ENCODE measurements at places on chromosomes 5 and 9.
A peak's percentile ranks its signal among the peaks of the same experiment; 100 is the strongest.

GRCh38 chr9:85013703-85014102 lies 344.2 kb downstream of the NTRK2 start:
- no peak for DNase-seq

DNA sequence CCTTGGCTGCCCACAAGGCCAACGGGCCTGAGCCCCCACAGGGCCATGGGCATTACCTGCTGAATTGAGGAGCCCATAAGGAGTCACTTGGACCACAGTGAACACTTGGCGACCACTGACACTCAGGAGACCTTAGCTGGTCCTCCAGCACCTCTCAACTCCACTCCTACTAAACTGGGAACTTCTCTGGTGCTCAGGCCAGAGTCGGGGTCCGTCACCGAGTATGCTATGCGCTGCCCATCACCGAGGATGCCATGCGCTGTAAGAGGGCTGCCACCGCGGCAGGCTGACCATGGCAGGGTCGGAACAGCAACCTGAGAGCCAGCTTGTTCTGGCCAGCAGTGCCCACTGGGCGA lies 600 bp upstream of the SQSTM1 start:
- DNase-seq: no peak

DNA sequence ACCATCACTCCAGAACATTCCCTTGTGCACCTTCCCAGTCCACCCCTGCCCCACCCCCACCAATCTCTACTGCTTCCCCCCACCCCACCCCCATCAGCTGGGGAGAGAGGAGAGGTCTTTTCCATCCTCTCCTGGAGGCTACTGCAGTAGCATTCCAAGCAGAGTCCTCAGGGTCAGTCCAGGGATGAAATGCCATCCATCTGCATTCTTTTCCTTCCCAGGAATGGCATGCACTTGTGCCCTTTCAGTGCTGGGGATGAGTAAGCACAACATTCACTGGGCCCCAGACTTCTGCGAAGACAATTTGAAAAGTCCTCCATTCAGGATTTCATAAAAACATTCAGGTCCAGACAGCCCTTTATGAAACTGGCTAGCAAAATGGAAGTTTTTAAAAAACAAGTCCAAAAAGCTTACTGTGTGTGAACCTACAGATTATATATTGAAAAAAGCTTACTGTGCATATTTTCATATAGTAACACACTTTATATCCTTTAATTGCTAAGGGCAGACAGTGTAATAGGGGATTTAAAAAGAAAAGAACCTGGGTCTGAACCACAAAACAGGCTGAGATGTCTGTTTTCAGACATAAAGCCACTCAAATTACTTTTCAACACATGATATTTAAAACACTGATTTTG lies 50.0 kb upstream of the GOLPH3 start:
- no peak for DNase-seq

- DNase-seq: no peak
Observed at GRCh38 chr5:159971931-159972461, 36.9 kb upstream of the TTC1 start.

- no peak for DNase-seq
Observed at GRCh38 chr9:114467226-114467750, 38.0 kb downstream of the WHRN start.

DNA sequence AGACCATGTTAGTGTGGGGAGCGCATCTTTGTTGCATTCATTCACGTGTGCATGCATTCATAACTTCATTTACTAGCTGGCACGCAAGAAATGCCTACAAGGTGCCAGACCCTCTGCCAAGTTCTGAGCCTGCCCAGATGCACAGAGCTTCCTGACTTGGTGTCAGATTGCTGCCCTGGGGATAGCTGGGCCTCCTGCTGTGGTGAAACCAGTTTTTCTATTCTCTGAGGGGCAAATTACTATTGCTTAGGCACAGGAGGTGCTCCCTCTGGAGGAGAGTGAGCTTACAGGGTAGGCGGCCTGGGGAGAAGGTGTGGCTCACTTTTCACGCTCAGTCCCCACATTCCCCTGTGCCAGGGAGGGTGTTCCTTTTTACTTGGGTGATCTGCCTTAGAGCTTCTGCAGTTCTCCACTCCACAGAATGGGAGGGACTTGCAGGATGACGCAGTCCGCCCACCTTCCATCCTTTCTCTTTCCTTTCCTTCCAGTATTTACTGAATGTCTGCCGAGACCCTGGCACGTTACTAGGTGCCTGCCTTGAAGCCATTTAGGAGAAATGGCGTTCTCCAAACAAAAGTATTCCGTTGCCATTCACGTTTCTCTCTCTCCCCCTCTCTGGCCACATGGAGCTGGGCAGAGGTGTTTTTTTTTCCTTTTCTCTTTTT lies 27.9 kb upstream of the CTNNA1 start:
- no peak for DNase-seq

GRCh38 chr5:142982821-142983200 lies 212.6 kb downstream of the ARHGAP26 start:
- DNase-seq: no peak

GRCh38 chr5:67426961-67427849 lies 230.6 kb upstream of the CD180 start:
- no peak for DNase-seq

DNA sequence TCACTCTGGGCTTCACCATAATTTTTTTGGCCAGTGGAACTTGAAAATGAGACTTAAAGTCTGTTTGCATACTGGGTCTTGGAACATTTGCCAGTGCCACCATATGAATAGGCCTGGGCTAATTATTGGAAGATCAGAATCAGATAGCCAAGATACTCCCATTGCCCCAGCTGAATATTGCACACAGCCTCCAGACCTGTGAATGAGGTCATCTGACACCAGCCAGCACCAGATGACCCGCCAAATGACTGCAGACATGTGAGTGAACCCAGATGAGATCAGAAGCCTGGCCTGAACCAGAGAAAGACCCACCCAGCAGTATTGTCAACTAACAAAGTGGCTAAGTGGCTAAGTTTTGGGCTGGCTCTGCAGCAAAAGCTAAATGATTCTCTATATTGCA lies 220.5 kb upstream of the MPDZ start:
- DNase-seq: no peak

- no peak for DNase-seq
Observed at GRCh38 chr5:14663734-14664269, 716 bp upstream of the OTULIN start.

- DNase-seq: no peak
Observed at GRCh38 chr9:83935276-83935935, 14.2 kb upstream of the KIF27 start.

- DNase-seq: peak; percentile 35
Observed at GRCh38 chr9:93037476-93037971, 21.0 kb upstream of the SUSD3 start.

DNA sequence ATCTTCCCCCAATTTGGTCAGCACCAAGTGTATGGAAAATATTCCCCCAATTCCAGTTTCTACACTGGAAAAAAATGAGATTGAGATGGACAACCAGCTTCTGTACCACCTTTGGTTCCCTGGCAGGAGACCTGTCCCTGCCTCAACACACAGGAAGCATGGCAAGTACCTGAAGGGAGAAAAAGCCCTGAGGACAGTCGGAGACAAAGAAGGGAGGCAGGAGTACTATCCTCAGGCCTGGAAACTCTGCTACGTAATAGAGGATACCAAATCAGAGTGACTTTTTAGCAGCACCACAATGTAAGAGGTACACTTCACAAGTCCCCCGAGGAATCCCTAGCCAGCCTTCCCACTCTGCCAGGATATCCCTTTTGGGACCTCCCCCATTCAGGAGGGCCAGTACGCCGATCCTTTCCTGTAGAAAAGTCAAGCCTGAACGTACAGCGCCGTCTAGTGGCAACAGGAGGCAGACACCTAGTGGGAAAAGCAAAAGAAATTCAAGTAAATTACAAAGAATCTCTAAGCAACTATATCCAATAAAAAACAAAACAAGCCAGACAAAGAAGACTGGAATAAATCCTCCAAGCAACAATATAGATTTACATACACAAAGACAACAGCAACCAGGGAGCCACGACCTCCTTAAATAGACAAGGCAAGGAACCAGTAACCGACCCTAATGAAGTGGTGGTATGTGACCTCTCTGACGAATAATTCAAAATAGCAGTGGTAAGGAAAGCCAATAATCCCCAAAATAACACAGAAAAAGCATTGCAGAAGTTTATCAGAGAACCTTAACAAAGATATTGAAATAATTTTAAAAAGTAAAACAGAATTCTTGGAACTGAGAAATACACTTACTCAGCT lies 63.3 kb upstream of the SLCO6A1 start:
- DNase-seq: no peak

DNA sequence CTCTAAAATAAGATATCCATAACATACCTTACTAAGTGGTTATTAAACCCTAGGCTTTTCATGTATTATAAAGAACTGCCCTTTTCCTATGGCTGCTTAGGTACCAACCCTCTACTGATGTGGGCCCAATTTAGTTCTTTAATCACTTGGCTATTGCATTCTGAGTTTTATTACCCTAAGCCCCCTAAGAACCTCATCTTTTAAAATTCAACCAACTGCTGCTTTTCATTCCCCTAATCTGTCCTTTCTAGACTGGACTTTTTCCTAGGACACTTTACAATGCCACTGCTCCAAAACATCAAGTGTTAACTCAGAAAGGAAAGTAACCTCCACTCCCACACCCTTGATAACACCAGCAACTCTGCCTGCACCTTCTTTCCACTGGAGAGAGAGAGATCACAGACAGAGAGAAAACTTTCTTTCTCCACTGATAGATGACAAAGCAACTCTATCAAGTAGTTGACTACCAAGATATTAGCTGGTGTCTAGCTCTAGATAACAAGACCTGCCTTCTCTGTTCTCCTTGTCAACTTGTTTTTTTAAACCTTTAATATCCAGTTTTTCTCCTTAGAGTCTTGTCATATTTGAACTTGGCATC lies 27.3 kb downstream of the ELL2 start:
- no peak for DNase-seq

- DNase-seq: no peak
Observed at GRCh38 chr9:131252120-131252519, 24.2 kb downstream of the FAM78A start.

DNA sequence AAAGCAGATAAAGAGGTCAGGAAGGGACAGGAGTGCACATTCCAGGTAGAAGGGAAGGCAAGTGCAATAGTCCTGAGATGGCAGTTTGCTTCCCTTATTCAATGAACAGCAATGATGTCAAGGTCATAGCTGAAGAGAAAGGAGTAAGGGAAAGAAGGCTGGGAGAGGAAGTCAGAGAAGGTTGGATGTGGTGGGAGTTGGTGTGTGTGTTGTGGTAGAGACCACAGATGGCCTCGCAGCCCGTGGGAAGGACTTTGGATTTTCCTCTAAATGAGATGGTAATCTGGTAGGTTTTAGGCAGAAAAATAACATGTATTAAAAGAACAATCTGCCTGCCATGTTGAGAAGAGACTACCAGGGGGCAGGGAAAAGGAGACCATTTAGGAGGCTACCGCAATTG lies 25.1 kb upstream of the LPAR1 start:
- DNase-seq: no peak

- DNase-seq: no peak
Observed at GRCh38 chr9:136051453-136051836, 43.6 kb downstream of the NACC2 start.

- no peak for DNase-seq
Observed at GRCh38 chr9:36193023-36193422, 2.3 kb downstream of the CLTA start.

- no peak for DNase-seq
Observed at GRCh38 chr5:19122923-19123322, 865.1 kb downstream of the CDH18 start.

GRCh38 chr5:91434348-91434747 lies 51.2 kb upstream of the ARRDC3 start:
- DNase-seq: no peak

GRCh38 chr5:71907001-71907588 lies 188.0 kb downstream of the CARTPT start:
- no peak for DNase-seq

GRCh38 chr9:96408409-96409280 lies 9.5 kb downstream of the ZNF367 start:
- no peak for DNase-seq

DNA sequence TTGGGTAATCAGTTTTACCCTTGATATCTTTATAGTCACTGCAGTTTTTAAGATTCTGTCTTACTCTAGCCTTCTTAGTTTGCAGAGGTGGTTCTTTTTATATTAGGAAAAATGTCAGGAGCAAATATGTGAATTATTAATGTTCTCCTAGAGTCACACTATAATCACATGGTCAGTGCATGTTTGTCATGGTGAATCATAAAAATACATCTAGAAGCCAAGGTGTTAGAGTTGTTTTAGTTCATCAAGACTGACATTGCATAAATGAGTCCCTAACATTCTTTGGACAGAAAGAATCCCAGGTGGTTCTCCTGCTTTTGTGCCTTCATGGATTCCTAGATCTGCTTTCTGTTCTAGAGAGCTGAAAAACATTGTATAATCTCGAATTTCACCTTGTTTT lies 22.9 kb downstream of the ATG10 start:
- no peak for DNase-seq

- DNase-seq: no peak
Observed at GRCh38 chr9:119026120-119026519, 343.1 kb downstream of the BRINP1 start.

- DNase-seq: no peak
Observed at GRCh38 chr5:135743705-135744411, 90.6 kb upstream of the SLC25A48 start.

DNA sequence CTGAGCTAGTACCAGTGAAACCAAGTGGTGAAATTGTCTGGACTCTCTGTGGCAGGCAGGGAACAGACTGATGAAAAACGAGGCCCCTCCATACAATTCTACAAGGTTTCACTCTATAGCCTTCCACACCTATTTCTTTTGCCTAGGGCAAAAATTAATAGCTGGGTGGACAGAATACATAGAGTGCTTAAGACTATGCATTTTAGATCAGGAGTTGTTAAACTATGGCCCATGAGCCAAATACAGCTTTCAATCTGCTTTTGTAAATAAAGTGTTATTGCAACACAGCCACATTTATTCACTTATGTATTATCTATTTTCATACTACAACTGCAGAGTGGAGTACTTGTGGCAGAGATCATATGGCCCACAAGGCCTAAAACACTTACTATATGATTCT lies 45.2 kb downstream of the SH3TC2 start:
- no peak for DNase-seq

DNA sequence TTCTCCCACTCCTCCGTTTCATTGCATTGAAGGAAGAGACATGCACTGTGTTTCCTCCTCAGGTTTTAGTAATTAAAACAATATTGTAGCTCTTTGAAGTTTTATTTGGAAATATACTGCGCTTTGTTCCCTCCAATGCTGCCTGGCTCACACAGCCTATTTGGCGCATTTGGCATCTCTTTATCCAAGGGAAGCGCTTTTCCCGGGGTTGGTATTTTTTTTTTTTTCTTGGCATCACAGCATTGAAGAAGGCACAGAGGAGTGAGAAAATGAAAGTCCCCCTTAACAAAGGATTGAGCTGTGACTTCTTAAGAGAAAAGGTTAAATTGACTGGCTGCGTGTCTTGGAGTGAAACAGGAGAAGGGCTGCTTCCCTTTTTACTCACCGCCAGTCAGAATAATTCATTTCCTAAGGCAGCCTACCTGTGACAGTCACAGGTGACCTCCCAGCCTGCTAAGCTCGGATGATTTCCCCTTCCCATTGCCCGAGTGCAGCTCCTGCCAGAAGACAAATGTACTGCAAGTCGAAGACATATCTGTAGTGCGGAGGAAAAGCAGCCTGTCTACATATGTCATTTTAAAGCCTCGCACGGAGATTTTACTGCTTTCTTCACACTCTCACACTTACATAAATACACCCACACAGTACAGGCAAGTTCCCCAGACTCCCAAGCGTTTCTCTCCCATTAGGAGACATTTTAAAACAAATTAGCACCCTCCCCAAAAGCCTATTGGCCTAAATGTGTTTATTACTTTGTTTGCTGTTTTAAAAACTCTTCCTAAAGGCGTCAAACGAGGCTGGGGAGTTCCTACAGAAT lies 665.5 kb upstream of the ZNF608 start:
- DNase-seq: no peak

Measured in SIG-M5 (cell line).